ENCODE measurements at places on chromosomes 2 and 18. TPM values are rescaled to one million over a fixed set of nuclear protein-coding genes. Genes with fewer than 3 reads are reported as not detected.

Gene ITSN2
- 5.5 TPM for total RNA-seq

- DNase-seq: no peak
These were observed 145.8 kb downstream of the CAPN13 start for GRCh38 chr2:30661173-30662107.

GRCh38 chr2:133169274-133169912 is 398.9 kb downstream of the NCKAP5 start:
- no peak for DNase-seq

GRCh38 chr2:199458009-199458805 is 468 bp upstream of the SATB2 start:
- peak; percentile 56 for DNase-seq

DNA sequence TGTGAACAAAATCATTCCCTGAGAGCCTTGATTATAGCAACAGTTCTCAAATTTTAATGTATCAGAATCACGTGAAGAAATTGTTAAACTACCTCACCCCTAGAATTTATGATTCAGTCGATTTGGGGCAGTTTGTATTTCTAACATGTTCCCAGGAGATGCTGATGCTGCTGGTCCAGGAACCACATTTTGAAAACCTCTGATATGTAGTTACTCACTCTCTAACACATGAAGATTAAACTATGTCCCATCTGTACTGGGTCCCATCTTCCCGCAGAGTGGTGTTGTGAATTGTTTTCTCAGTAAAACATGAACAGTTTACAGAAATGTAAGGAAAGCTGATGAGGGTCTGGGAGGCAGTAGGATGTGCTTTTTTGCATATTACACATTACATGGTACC is 223.1 kb downstream of the CDH20 start:
- DNase-seq: no peak

- DNase-seq: no peak
These were observed 388.7 kb downstream of the TNS1 start for GRCh38 chr2:217614096-217614495.

GRCh38 chr2:128282246-128282975 is 36.3 kb downstream of the HS6ST1 start:
- DNase-seq: no peak

GRCh38 chr2:78992451-78992806 is 33.1 kb upstream of the REG3G start:
- DNase-seq: no peak

Data from H4 (cell line).